HS-5 (cell line): ENCODE measurements at places on chromosomes 1 and 21.

DNA sequence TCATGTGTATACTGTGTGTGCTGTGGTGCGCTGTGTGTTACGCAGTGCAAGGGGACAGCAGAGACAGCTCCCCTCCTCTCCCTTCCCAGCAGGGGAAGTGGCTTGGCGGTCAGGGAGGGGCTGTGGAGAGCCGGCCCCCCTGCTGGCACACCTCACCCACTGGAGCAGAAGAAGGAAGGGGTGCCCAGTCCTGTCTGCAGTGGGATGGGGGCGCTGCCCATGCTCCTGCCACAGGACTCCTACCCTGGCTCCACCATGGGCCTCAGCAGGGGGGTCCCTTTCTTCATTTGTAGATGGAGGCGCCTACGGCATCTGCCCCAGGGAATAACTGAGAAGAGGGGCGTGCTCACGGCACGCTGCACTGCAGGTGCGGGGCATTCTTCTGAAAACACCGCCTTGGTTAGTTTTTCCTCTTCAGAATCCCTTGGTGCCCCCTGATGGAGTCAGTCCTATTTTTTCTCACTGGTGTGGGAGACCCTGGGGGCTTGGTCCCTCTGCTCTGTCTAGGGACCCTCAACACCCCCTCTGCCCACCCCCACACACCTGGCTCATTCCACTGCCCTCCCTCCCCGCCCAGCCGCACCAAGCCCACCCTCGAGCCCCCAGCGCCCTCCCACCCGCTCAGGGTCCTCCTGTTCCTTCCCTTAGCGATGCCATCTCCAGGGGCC lies 13.8 kb upstream of the LDLRAP1 start:
- no peak for DNase-seq

DNA sequence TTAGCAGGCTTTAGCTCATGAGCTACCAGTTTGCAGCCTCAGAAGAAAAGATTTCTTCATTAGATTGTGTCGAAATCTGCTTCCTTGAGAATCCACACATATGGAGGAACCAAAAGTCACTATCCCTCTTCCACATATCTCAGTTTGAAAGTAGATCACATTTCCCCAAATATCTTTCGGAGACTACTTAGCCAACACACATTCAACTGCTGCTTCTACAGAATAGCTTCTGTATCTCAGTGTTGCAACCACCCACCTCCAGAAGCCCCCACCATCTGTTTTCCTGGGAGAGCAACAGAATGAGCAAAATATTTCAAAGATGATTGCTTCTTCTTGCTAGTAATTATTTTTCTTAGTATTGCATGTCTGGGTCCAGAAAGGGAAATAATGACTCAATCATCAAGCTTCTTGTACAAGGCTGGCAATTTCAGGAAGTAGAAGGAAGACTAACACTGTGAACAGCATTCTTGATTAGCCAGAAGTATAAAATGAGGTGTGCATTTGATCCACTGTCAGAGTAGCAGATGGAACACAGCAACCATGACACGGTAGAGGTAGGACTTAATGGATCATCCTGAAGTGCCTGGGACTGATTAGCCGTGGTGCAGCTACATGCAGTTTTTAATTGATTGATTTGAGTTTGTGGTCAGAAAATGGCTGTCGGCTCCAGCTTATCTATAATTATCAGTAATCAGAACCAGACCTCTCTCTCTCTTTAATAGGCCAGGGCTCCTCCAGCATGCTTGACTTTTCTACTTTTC lies 24.9 kb downstream of the ZC3H11B start:
- peak; percentile 33 for DNase-seq

DNA sequence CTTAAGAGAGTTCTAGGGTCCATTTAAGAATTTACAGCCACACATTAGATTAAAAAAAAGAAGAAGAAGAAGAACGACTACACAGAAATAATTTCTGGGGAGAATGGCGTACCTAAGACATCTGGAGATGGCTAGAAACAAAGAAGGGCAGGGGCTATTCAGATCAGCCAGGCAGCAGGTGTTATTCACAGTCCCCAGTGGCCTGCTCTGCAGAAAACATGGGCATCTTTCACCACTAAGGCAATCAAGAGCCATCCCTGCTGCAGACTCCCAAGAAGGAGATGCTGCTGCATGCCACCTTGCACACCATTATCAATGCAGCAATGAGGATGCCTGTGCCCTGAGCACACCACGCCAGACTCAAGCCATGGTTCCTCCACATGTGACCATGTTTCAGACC lies 7.9 kb upstream of the FCRL2 start:
- DNase-seq = no peak

DNA sequence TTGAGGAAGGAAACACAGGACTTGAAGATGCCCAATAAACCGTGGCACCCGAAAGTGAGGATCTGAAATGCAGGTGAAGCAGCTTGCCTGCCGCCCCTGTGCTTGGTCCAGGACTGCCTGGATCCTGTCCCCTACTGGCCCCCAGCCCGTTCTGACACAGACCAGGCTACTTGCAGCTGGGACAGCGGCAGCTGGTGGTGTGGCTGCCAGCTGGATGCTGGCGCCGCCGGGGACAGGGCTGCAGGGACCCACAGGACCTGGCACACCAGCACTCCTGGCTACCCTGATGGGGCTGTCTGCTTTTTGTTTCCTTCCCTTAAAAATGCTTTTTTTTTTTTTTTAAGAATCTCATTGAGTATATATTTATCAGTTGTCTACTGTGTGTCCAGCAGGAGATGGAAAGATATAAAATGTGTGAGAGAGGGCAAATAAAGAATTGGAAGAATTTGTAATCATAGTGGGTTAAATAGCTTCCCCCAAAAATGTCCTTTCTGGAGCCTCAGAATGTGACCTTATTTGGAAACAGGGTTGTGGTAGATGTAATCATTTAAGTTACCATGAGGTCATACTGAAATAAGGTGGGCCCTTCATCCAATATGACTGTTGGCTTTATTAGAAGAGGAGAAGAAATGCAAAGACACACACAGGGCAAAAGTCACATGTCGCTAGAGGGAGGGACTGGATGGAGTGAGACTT lies 165.6 kb downstream of the DSCAM start:
- no peak for DNase-seq

DNA sequence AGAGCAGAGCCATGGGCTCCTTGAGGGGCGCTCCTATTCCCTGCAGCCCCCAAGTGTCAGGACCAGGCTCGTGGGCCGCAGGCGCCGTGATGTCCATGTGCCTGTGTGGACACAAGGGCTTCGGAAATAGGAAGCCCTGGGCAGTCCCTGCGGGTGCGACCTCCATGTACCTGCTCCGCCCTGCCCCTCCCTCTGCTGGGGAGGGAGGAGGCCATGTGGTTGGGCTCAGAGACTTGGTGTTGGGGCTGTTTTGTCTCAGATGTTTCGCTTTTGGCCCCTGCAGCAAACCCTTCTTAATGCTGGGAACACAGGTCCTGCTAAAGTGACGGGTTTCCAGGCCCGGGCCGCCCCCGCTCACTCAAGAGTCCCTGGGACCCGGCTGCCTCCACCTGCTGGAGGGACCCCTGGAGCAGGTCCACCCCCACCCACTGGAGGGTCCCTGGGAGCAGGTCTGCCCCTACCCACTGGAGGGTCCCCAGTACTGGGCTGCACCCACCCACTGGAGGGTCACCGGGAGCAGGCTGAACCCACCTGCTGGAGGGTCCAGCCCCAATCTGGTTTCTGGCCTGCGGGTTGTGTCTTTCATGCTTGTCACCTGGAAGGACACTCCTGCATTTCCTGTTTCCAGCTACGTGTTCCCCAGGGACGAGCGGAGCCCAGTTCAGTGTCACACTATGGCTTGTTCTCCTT lies 156.5 kb downstream of the PEX14 start:
- no peak for DNase-seq

DNA sequence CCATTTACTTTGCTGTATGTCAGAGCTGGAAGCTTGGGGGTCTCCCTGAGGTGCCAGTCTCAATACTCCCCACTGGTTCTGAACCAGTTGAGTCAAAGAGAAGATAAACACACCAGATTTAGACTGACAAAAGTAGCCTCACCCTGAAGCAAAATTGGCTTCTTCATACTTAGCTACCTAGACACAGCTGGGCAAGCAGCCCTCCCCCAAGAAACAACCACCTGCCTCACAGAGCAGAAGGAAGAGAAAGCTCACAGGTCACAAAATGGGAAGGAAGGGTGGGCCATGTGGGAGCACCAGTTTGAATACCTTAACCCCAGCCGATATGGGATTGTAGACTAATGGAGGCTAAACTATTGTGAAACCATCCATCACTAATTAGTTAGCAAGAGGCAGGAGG lies 24.6 kb upstream of the MYSM1 start:
- no peak for DNase-seq

DNA sequence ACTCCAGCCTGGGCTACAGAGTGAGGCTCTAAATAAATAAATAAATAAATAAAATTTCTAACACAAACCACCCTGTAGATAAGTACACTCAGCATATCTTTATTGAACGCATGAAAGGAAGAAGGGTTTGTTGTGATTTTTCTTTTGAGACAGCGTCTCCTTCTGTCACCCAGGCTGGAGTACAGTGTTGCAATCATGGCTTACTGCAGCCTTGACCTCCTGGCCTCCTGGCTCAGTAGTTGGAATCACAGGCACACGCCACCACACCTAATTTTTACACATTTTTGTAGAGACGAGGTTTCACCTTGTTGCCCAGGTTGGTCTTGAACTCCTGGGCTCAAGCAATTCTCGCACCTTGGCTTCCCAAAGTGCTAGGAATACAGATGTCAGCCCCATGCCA lies 23.2 kb upstream of the RCC2 start:
- no peak for DNase-seq

DNA sequence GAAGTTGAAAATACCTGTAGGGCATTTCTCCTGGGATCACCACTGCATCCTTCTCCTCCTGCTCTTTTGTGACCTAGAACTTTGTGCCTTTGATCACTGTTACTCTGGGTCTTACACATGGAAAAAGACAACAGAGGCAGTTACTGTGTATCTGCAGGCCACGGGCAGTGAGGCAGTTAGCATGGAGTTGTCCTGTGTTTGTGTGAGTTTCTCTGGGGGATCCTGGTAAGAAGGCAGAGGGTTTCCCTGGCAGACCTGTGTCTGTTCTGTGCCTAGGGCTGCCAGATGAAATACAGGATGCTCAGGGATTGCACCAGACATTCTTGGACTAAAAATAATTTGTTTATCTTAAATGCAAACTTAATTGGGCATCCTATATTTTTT lies 44.4 kb upstream of the SCCPDH start:
- no peak for DNase-seq

GRCh38 chr1:86741947-86742572 lies 37.7 kb downstream of the SH3GLB1 start:
- no peak for DNase-seq

GRCh38 chr1:61518670-61519400 lies 206.1 kb downstream of the TM2D1 start:
- DNase-seq = no peak

DNA sequence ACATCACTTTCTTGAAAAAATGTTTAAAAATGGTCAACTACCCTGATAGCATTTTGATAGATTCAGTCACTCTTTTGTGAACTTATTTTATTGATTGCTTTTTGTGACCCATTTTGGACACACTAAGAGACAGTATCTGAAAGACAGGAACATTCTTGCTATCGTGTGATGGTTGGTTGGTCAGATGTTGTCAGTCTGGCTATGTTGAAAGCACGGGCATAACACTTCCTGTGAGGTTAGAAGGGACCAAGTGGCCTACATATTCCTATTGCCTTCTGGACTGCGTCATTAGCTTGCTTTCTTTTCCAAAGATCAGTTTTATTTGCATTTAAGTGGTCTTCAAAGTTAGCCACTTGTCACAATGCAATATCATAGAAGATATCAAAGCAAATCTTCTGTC lies 1.4 kb downstream of the OR2T6 start:
- no peak for DNase-seq

- DNase-seq = no peak
Observed at GRCh38 chr1:214379236-214379970, 98.4 kb downstream of the SMYD2 start.

DNA sequence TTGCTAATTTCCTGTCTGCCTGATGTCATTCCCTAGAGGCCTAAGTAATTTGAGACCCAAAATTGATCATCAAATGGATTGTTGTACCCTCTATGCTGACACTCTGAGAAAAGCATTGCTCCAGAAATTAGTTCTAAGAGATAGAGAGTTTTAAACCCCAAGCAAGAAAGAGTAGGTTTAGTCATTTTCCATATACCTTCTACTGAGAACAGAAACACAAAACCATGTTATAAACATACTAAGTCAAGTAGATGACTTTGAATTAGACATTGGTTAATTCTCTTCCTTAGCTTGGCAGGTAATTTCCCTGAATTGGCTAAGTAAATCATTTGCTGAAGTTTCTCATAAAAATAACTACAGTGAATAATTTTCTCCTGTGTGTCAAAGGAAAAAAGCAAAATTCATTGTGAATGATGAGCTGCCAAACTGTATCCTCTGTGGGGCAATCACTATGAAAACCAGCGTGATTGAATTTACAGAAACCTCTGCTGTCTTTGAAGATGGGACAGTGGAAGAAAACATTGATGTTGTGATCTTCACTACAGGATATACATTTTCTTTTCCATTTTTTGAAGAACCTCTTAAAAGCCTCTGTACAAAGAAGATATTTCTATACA lies 20.1 kb downstream of the FMO4 start:
- no peak for DNase-seq

DNA sequence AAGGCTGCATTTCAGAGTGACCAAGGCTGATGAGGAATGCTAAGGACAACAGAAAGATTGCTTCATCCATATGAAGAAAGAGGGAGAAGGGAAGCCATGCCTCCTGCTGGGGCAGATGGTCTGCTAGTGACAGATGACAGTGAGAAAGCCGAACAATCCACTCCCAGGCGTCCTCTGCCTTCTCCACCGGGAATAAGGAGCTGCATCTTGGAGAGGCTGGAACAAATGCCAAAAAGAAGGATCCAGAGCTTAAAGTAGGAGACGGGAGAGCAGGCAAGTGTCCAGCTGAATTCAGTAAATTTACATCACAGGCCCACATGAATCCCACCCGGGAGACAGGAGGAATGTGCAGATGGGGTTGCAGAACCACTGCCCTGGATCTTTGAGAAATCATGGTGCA lies 33.4 kb downstream of the DDX20 start:
- no peak for DNase-seq

DNA sequence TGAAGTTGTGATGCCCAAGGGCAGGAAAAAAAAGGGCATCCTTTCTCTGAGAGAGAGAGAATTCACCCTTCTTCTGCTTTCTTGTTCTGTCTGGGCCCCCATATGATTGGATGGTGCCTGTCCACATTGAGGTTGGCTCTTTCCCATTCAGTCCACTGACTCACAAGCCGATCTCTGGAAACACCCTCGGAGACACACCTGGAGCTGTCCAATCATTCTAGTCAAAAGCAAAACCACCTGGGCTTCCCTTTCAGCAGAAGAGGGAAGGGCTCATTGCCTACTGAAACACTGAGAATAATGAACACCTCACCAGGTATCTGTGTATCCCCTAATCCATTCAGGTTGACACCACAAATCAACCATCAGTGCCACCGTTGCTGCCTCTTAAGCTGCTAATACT lies 103.7 kb upstream of the GNG12 start:
- no peak for DNase-seq

GRCh38 chr1:42146626-42147320 lies 6.4 kb upstream of the GUCA2B start:
- DNase-seq = peak; percentile 18

DNA sequence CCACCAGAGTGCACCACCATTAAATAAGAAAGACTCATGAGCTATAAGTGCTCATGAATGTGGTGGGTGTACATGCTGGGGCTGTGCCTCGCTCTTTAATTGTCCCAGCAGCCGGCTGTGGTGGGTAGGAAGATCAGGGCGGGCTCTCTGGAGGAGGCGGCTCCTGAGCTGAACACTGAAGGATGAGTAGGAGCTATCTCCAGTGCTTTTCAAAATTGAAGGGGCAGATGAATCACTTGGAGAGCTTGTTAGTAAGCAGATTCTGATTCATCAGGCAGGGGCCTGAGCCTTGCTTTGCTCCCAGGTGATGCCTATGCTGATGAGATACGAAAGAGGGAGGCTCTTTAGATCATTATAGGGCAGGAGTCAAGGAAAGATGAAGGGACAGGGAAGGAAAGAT lies 54.1 kb downstream of the ETS2 start:
- DNase-seq = no peak
